Hematopoietic multipotent progenitor cell (in vitro differentiated cells): ENCODE measurements at places on chromosomes 4 and X.
A peak's percentile ranks its signal among the peaks of the same experiment; 100 is the strongest.

DNA sequence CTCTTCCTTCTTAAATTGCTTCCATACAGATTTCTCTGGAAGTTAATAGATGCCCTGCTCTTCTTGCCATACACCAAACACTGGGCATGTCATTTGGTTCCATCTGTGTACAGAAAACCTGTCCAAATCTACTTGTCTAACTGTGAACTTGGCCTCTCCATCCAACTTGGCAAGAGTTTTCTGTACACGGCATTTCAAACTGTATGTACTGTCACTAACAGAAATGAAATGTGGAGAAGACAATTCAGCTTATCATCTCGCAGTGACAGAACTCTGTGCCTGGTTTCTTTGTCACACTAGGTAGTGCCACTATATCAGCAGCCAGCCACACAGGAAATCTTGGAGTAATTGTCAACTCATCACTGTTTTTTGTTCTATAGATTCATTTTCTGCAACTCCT lies 58.2 kb downstream of the CXXC4 start:
- DNase-seq = no peak

DNA sequence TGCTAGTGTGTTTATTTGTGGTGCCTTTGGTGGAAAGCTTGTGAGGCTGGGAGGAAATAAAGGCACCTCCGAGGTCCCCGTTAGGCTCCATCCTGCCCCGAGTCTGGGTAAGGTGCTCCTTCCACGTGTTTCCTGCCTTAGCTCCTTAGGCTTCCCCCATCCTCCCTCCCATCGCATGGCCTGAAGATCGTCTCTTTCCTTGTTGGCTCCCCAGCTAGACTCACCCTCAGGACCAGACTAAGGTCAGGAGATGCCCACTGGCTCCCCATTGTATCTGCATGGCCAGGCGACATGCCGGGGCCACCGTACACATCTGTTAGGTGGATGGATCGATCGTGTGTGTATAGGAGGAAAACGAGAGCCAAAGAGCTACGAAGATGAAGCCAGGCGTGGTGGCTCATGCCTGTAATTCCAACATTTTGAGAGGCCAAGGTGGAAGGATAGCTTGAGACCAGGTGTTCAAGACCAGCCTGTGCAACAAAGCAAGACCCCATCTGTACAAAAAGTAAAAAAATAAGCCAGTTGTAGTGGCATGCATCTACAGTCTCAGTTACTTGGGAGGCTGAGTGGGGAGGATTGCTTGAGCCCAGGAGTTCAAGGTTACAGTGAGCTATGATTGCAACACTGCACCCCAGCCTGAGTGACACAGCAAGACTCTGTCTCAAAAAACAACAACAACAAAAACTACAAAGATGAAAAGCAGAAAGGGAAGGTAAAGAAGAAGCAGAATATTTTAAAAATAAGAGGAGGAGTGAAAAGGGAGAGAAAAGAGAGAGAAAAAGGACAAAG lies 53.7 kb downstream of the SEPSECS start:
- no peak for DNase-seq

GRCh38 chrX:110045421-110045820 lies 42.5 kb downstream of the TMEM164 start:
- no peak for DNase-seq

DNA sequence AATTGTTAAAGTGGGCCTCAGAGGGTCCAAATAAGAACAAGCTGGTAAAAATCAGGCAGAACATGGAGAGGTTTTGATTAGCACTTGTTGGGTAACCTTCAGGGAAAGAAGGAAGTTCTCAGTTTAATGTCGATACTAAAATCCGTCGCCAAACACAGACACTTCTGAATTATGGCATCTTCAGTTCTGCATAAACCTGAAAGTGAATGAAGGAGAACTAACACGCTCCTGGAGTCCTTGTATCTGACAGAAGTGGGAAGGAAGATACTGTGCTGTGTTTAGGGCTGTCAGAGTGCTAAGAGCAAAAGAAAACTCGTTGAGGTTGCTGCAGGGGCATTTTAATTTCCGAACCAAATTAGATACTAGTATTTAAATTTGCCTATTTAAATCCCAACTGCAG lies 106.2 kb downstream of the TMA16 start:
- DNase-seq = peak; percentile 12

DNA sequence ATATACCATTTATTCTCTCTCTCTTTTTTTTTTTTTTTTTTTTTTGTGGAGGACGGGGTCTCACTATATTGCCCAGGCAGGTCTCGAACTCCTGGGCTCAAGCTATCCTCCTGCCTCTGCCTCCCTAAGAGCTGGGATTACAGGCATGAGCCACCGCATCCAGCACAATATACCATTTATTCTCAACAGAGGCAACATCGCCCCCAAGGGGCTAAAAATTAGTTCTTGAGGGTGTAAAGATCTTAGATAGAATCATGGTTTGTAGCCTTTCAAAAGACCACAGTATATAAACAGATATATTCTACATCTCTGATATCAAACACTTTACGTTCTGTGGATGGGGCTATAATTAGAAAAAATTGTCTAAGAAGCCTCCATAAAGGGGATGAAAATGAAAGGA lies 39.8 kb upstream of the TCEAL2 start:
- DNase-seq = peak; percentile 24

GRCh38 chr4:108492816-108493595 lies 127.4 kb upstream of the RPL34 start:
- no peak for DNase-seq

DNA sequence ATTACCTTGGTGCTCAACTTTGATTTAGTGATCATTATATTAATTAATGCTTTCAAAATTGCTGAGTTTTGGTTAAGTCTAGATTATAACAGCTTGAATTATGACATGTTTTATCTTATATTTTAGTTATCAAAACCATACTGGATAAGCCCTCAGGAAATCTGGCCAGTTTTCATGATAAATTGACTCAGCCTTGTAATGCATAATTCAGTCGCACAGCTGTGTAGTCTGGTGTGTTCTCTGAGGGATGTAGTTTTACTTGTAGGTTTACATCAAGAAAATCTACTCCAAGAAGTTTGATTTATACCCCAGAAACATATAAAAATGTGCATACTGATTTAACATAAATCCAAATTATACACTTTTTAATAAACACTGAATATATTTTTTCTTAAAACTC lies 477.5 kb downstream of the SPRY1 start:
- DNase-seq = no peak
